ENCODE measurements at places on chromosomes 4 and X.

GRCh38 chrX:14738643-14739042, 134.2 kb downstream of the FANCB start:
- DNase-seq: no peak

DNA sequence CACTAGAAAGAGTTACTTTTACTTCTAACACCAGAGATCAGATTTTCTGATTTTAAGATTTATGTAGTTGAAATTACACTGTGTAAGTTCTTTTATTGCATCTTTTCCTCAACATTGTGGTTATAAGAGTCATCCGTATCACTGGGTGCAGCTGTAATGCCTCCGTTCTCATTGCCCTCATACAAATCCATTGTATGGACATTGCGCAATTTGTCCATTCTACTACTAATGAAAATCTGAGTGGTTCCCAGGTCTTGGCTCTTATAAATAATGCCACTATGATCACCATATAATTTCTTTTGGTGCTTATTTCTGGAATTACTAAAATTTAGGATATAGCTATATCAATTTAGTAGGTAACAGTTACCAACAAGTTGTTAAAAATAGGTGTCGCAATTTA, 614.0 kb upstream of the GALNT7 start:
- no peak for DNase-seq

DNA sequence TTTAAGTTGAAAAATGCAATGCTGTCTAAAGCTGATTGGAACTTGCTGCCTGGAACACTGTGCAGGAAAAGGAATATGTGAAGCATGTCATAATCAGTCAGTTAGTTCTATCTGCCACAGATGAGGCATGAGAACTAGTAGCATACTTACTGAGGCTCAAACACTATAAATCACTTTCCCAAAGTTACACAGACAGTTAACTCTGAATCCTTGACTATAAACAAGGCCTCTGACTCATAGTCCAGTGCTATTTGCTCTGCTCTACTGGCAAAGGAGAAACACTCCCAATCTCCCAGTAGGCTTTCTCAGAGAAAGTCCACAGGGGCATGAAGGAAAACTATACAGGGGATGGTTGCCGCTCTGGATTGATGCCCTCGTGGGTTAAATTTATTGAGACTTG, 2078.4 kb upstream of the TENM3 start:
- no peak for DNase-seq

DNA sequence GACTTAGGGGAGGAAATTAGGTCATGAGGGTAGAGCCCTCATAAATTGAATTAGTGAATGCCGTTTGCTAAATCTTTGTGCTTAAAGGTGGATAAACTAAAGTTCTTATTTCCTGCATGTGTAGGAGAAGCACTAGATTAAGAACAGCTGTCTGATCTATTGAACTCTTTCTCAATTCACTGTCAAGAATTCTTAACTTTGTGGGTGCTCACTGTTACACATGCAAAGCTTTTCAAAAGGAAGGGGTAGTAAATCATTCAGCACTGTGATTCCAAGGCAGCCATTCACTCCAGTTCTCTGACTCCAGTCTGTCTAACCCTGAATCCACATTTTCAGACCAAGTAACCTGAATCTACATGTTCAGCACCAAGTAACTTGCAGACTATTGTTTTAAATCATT, 1520.1 kb downstream of the PCDH18 start:
- no peak for DNase-seq

DNA sequence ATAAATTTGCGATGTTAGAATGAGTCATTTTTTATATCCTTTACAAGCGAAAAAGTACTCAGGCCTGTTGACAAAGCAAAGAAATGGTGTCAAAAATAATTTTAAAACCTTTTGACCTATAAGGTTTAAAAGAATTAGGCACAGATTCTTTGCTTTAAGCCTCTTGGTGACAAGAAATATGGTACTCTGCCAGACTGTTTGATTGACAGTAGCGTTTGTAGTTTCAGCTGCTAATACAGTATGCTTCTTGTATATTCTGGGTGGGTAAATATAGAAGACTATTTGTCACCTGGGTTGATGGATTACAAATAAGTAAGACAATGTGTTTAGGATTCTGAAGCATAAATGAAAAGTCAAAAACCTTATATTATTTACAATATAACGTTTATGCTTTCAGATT, 193.1 kb upstream of the PITX2 start:
- no peak for DNase-seq

GRCh38 chr4:25928379-25929297, 14.6 kb downstream of the SMIM20 start:
- peak; percentile 71 for DNase-seq

GRCh38 chr4:105620640-105621323, 68.4 kb downstream of the ARHGEF38 start:
- DNase-seq: no peak

Measured in NCI-H1417 treated with DMSO at 0.1 percent for 48 hours (cell line).